ENCODE measurements at places on chromosomes 5 and 9. TPM values are rescaled to one million over a fixed set of nuclear protein-coding genes. Genes with fewer than 3 reads are reported as not detected.
A peak's percentile ranks its signal among the peaks of the same experiment; 100 is the strongest.

The AMBP gene
- total RNA-seq, result not detected

DNA sequence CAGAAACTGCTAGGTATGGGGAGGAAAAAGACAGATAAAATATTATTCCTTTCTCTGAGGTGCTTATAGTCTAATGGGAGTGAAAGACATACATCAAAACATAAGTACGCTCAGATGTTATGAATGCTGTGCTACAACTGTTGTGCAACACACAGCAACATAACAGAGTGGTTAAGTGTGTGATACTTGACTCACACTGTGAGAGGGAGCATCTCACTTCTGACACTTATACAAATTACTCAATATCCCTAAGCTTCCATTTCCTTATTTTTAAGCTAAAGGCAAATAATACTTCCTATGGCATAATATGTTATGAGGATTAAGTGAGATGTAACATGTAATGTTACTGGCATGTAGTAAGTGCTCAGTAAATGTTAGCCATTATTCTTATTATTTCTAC lies 110.6 kb upstream of the FER start:
- no peak overlapping the region for H3K27ac ChIP-seq
- H3K4me1 ChIP-seq, result peaks cover 5% of the 10 kb centered on the region
- H3K27me3 ChIP-seq, result no peaks in the 10 kb centered on the region

The COL5A1 gene
- total RNA-seq, result 108 TPM

GRCh38 chr5:61159836-61160235 lies 2.4 kb downstream of the SMIM15 start:
- H3K4me3 ChIP-seq, result no peak overlapping the region
- no peak for DNase-seq
- H3K27me3 ChIP-seq, result no peaks in the 10 kb centered on the region
- no peaks in the 10 kb centered on the region for H3K36me3 ChIP-seq
- H3K4me1 ChIP-seq, result peaks cover 3% of the 10 kb centered on the region
- no peak overlapping the region for H3K27ac ChIP-seq

DNA sequence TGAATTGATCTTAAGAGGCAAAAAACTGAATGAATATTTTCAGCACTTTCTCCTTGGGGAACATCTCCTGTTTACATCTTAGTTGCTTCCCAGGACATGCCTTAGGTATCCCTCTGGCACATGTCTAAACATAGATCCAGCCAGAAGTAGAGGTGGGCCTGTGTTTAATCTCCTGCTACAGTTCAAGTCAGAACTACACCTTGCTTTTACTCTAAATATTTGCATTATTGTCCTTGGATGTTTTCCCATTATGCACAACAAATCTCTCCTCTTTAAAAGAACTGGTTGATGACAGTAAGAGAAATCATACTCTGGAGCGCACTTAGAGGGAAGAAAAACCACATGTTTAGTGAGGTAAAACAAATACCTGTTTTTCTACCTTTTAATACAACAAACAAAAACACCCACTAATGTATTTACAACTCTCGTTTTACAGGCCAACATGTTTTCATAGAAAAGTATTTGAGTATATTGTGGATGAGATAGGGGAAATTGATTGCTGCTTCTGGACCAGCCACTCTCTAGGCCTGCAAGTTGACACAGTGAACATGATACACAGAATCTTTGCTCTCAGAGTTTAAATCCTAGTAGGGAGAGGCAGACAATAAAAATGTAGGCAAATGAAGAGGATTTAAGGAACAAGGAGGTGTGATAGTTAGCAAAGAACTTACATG lies 32.3 kb downstream of the TNFAIP8 start:
- no peaks in the 10 kb centered on the region for H3K27me3 ChIP-seq
- H3K36me3 ChIP-seq, result no peaks in the 10 kb centered on the region
- peaks cover 5% of the 10 kb centered on the region for H3K4me1 ChIP-seq
- H3K27ac ChIP-seq, result peak overlapping the region; percentile 43

The EFNA5 gene
- 11.5 TPM for total RNA-seq

DNA sequence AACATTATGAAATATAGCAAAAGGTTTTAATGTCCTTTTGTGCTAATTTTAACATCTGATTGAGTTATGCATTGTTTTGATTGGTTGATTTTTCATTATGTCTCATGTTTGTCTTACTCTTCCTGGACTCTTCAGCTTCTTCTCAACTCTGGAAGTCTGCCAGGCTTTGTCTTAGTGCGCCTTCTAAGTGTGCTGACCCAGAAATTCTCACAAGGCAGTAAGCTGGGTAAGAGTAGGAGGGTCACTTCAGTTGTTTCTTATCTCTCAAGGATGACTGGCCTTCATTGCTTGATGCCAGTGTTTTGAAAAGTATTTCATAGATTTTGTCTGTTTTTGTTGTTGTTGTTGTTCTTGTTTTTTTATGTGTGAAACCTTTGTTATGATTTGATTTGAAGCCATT lies 59.2 kb downstream of the RIC1 start:
- no peaks in the 10 kb centered on the region for H3K27me3 ChIP-seq
- H3K27ac ChIP-seq, result no peak overlapping the region
- H3K36me3 ChIP-seq, result no peaks in the 10 kb centered on the region

- peak overlapping the region; percentile 18 for H3K4me3 ChIP-seq
- H3K27ac ChIP-seq, result no peak overlapping the region
- no peaks in the 10 kb centered on the region for H3K4me1 ChIP-seq
- DNase-seq, result peak; percentile 93
- H3K36me3 ChIP-seq, result no peaks in the 10 kb centered on the region
Measured at GRCh38 chr9:34664281-34665066, 2.0 kb upstream of the CCL27 start.

GRCh38 chr9:133355881-133356357 lies 368 bp downstream of the SURF1 start:
- peaks cover 4% of the 10 kb centered on the region for H3K36me3 ChIP-seq
- H3K4me3 ChIP-seq, result peak overlapping the region; percentile 92
- H3K27ac ChIP-seq, result no peak overlapping the region
- DNase-seq, result no peak
- H3K4me1 ChIP-seq, result no peaks in the 10 kb centered on the region

The PCDHGA4 gene
- 7.1 TPM for total RNA-seq

The WNT8A gene
- not detected for total RNA-seq

The SEMA6A gene
- 19.8 TPM for total RNA-seq

The MLANA gene
- total RNA-seq, result not detected

The ZBTB34 gene
- 10.5 TPM for total RNA-seq

The ADGRV1 gene
- 0.36 TPM for total RNA-seq

- no peak overlapping the region for H3K27ac ChIP-seq
- no peak for DNase-seq
- no peak overlapping the region for H3K4me3 ChIP-seq
- no peaks in the 10 kb centered on the region for H3K27me3 ChIP-seq
Measured at GRCh38 chr5:134463176-134463720, 51.6 kb upstream of the CDKN2AIPNL start.

DNA sequence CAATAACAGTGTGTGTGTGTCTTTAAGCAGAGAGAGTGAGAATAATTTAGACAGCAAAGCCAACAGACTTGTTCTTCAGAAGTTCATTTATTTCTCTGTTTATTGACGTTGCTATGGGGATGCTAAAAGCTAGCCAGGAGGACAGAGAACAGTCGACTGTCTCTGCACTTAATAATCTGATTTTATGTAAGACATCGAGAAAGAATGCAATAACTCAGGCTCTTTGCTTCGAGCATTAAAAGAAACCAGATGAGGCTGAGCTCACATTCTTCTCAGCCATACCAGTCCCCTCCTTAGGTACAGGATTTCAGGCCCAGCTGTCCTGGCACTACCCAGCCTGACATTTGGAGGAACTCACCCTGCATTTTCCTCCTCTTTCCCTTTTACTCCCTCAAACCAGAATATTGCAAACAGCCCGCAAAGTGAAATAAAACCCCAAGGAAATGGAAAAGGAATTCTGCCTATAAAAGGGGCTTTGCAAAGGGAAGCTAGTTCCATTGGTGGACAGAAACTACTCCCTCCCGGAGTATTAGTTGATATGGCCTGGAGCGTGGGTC lies 44.5 kb upstream of the DPYSL3 start:
- peak overlapping the region; percentile 86 for H3K27ac ChIP-seq
- H3K36me3 ChIP-seq, result no peaks in the 10 kb centered on the region
- H3K4me1 ChIP-seq, result no peaks in the 10 kb centered on the region

DNA sequence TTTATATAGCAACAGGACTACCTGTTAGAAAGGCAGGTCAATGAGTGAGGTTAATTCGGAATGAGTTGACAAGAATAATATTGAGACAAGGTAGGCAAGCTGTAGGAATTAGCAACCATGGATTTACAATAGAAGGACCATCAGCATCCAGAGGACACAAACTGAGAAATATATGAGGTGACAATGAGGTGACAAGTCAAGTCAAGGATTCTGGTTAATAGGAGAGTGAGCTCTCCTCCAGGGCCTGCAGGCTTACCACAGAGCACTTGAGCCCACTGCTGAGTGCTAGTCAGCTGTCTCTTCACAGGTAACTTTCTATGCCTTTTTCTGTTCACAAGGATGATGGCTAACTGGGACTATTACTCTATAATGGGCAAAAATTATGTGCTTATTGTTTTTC lies 227.2 kb downstream of the MRPS30 start:
- no peaks in the 10 kb centered on the region for H3K4me1 ChIP-seq
- no peaks in the 10 kb centered on the region for H3K27me3 ChIP-seq
- no peak overlapping the region for H3K4me3 ChIP-seq
- no peak for DNase-seq

DNA sequence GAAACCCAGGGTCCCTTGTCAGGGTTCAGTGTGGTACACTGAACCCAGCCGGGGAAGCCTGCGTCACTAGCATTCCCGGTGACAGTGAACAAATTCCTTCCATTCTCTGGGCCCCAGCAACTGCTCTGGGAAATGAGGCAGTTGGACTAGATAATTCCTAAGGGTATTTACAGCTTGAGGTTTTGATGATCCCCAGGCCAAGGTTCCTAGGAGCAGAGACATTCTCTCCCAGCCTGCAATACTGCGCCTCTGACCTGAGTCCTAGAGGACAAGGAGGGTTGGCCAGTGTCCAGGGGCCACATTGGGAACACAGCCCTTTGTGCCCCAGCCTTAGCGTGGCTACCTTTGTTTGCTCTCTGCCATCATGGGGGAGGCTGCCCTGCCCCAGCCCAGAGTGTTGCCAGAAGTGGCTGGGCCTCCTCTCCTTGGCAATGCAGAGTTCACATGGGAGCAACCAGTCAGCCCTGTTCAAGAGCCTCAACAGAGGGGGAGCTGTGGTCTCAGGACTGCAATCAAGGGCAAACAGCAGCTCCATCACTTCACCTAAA lies 178.2 kb downstream of the SEC61B start:
- no peaks in the 10 kb centered on the region for H3K4me1 ChIP-seq
- no peaks in the 10 kb centered on the region for H3K27me3 ChIP-seq
- DNase-seq, result no peak
- no peak overlapping the region for H3K4me3 ChIP-seq

DNA sequence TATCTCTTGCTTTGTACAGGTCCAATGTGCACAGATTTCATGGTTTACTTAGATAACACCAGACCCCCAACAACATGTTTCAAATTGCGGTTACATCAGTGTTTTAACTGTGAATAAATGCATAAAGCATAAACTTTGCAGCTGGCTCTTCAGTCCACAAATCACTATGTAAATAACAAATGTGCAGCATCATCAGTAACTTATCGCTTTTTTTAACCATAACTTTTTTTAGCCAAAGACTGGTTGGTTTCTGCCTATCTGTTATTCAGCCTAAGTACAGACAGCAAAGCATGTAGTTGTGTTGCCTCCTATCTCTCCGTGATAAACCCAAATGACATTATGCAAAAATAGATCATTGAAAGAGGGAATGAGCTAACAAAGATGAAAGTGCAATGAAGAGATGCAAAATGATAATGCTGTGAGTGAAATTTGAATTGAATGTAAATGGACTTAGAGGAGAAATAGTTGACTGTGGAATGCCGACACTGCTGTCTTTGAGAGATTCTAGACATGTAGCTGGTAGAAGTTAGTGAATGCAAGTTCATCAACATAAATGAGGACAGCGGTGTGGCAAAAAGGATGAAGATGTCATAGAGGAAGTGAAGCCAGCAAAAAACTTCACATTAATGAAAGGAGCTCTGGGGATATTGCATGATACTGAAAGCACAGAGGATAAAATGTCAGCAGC lies 108.8 kb downstream of the PDE8B start:
- no peaks in the 10 kb centered on the region for H3K27me3 ChIP-seq
- no peak for DNase-seq
- no peak overlapping the region for H3K27ac ChIP-seq

DNA sequence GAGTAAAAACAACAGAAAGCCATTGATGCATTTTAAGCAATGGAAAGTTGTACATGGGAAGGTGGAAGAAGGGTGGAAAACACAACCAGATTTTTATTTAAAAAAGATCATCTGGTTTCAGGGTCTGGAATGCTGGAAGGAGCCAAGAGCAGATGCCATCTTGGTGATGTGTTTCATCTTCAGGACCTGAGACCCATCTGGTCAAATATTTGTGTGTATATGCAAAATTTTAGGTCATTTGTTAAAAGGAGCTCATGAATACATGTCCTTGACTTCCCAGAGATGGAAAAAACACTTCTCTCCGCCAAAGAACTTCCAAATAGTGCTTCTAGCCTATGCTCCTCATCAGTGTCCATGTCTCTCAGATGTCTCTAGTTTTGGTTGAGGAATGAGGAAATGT lies 110.6 kb upstream of the GDNF start:
- H3K36me3 ChIP-seq, result no peaks in the 10 kb centered on the region
- no peaks in the 10 kb centered on the region for H3K27me3 ChIP-seq
- no peak for DNase-seq

GRCh38 chr5:140480310-140481014 lies 67.0 kb upstream of the EIF4EBP3 start:
- no peaks in the 10 kb centered on the region for H3K4me1 ChIP-seq
- H3K4me3 ChIP-seq, result no peak overlapping the region
- H3K36me3 ChIP-seq, result no peaks in the 10 kb centered on the region
- H3K27ac ChIP-seq, result no peak overlapping the region
- DNase-seq, result no peak

- H3K4me1 ChIP-seq, result no peaks in the 10 kb centered on the region
- DNase-seq, result no peak
- H3K27ac ChIP-seq, result no peak overlapping the region
- H3K4me3 ChIP-seq, result no peak overlapping the region
- H3K27me3 ChIP-seq, result no peaks in the 10 kb centered on the region
Measured at GRCh38 chr9:135997090-135998015, 36.2 kb upstream of the UBAC1 start.

Measured in aorta (tissue), 5 donors.